Activated CD8-positive, alpha-beta memory T cell treated with anti-CD3 and anti-CD28 coated beads, Interleukin-2, amount 50 U/mL, for 48 hours (primary cell): ENCODE measurements at places on chromosomes 2 and 18.

- no peak for DNase-seq
Observed at GRCh38 chr18:74613381-74613780, 15.7 kb downstream of the ZNF407 start.

- no peak for DNase-seq
Observed at GRCh38 chr2:78120275-78120674, 598.1 kb upstream of the LRRTM4 start.

DNA sequence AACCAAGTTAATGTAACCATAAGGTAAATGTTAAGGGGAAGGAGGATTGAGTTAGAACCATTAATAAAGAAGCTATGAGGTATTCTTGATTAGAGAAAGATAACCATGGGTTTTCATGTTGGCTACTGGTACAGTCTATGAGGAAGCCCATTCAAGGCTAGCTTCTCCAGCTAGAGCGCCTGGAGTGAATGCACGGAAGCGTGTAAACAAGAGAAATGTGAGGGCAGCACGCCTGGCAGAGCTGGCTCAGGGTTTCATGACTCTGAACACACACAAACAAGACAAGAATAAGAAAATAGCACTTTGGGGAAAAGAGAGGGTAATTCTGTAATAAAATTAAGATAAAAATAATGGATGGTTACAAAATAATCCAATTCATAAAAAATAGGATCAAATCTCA, 255.3 kb downstream of the PDE11A start:
- DNase-seq, result no peak

GRCh38 chr2:80300954-80301353, 3.6 kb downstream of the LRRTM1 start:
- no peak for DNase-seq

DNA sequence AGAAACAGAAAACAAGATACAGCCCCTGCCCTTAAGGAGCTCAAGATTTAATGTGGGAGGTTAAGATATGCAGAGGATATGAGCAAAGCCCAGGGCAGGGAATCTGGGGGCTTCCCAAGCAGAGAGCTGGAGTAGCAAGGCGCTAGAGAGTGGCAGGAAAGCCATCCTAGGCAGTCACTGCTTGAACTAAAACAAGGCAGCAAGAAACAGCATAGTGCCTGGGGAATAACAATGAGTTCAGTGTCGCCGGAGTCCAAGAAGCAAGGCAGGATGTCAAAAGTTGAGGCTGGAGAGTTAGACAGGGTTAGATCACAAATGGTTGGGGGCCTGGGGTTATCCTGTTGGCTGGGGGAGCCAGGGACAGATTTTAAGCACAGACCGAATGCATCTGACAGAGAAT, 24.6 kb downstream of the CDH2 start:
- DNase-seq, result no peak

DNA sequence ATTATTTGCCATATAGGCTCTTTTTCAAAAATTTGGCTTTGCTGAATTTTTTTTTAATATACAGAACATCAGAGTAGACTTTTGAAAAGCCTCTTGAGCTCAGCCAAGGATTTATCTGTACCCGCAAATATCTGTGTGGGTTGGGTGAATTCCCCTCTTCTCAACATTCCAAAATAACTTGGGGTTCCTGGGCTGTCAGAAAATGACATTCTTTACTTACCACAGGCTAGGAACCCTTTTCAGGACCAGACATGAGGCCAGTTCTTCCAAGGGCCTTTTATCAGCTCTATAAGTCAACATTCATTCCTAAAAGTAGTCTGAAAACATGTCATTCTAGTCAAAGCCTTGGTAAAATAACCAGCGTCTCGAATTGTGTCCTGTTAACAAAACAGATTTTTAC, 28.8 kb upstream of the FEZ2 start:
- no peak for DNase-seq

GRCh38 chr18:44323125-44323524, 357.6 kb upstream of the SETBP1 start:
- DNase-seq, result no peak

- no peak for DNase-seq
Observed at GRCh38 chr2:152814475-152815030, 96.1 kb downstream of the ARL6IP6 start.

- no peak for DNase-seq
Observed at GRCh38 chr2:236971131-236971821, 114.4 kb upstream of the COPS8 start.

- DNase-seq, result no peak
Observed at GRCh38 chr18:49632588-49632987, 70.7 kb downstream of the LIPG start.

DNA sequence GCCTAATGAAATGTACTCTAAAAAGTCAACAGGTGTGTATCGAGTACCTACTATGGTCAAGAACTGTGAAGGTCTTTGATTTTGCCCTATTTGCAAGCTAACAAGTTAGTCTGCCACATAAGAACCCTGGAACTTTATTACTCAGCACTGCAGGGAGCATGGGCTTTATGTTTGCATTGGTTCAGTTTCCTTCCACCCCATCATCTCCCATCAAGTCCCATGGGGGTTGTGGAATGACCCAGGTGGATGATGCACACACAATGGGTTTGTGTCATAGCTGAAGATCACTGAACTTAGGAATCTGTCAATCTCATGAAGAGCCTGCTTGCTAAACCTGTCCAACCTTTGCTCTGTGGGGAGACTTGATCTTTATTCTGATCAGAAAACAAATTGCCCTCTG, 265.5 kb downstream of the RPRM start:
- no peak for DNase-seq

GRCh38 chr2:168700615-168701245, 101.7 kb upstream of the NOSTRIN start:
- DNase-seq, result no peak

DNA sequence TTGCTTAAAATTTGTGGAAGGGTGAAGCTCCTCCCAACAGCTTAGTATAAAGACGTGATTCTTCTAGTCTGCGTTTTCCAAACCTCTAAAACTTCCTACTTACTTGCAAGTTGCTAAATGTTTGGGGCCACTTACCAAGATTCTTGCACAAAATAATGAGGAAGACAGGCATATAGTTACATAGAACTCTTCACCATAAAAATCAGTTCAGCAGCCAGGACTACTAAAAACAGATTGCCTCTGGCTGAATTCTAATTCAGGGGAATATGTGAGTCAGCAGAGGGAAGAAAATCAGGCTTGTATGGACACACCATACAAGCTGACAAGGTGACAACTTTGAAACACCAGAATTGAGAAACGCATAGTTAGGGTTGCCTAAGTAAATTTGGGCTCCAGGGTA, 2.8 kb upstream of the PEX13 start:
- DNase-seq, result no peak

DNA sequence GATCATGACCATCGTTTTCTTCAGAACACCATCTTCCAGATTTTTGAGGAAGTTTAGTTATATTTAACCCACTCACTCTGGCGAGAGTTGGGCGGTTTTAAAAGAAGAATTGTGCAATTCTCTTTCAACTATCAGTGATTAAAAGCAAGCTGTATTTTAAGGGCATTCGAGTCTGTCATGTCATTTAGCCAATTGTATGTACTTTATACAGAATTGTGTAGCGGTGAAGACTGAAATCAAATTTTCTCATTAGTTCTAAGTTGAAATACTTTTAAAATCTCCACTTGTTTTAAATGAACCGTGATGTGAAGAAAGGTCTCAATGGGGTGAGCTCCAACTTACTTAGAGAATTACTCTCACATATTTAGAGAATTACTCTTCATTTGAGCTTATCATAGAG, 214.6 kb upstream of the DTNA start:
- DNase-seq, result no peak

- DNase-seq, result no peak
Observed at GRCh38 chr2:200297989-200298388, 8.5 kb upstream of the SPATS2L start.

- peak; percentile 63 for DNase-seq
Observed at GRCh38 chr2:27322301-27322765, 564 bp downstream of the MPV17 start.

GRCh38 chr2:45406621-45407020, 204.4 kb downstream of the SRBD1 start:
- no peak for DNase-seq

DNA sequence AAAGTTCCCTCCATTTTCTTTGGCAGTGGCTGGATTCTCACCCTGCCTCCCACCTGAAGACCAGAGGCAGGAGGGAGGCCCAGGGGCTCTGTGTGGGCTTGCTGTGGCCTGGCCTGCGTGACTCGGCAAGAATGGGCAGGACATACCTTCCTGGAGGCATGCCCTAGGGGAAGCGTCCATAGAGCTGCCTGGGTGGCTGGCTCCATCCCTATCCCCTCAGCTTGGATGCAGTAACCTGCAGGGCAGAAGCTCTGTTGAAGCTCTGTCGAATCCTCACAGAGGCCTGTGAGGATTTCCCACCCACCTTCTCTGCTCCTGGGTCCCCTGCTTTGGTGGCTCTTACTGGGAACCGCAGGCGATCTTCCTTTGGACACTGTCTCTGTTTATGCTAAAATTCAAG, 1.3 kb upstream of the PRSS56 start:
- no peak for DNase-seq

- DNase-seq, result no peak
Observed at GRCh38 chr18:30302181-30302580, 740.4 kb downstream of the DSC3 start.

DNA sequence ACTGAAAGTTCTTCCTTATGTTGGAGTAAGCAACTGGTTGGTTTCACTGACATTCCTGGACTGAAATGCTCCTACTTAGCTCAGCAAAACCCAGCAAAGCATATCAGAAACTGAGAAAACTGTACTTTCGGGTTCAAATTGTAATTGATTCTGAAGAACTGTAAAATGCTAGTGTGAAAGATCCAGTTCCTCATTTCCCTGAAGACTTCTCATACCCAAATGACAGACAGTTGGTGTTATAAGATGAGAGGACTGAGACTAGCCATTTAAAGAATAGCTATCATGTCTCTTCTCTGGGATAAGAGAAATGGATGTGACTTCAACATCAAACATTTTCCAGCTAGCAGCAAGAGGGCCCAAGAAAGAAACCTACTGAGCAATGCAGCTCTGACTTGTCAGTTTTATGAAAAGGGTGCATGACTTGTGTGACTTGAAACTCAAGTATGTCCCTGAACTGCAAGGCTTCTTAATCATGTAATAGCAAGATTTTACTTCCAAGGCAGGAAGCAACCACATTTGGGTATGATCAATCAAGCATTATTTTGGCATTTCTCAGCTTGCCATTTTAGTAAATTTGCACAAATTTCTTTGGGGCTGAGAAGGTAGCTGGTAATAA, 420.3 kb upstream of the MMADHC start:
- no peak for DNase-seq

- no peak for DNase-seq
Observed at GRCh38 chr18:26335156-26335555, 108.9 kb downstream of the TAF4B start.

DNA sequence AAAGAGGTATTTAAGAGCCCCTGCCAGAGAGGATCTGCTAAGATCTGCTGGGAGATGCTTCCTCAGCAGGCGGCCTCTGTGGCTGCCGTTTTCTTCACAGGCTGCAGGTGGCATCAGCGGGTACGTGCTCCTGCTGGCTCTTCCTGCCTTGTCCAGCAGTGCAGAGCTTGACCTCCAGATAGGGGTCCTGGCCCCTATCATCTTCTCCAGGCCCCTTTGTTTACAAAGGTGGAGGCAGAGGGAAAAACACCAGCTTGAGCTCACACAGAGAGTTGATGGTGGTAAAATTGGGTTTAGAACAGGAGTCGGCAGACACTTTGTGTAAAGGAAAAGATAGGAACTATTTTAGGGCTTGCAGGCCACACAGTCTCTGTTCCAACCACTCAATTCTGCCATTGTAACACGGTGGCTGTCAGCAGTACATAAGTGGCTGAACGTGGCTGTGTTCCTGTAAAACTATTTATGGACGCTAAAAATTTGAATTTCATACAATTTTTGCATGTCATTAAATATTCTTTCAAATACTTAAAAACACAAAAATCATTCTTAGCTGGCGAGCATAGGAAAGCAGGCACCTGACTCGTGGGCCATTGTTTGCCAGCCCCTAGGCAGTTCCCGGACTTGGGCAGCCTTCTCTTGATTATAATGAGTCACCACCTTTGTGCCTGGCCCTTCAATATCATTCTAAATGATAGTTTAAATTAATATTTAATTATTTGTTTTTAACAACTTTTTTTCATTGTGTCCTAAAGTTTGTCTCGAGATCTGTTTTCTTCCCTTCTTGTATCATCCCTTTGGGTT, 98.2 kb upstream of the B3GNT7 start:
- peak; percentile 64 for DNase-seq

DNA sequence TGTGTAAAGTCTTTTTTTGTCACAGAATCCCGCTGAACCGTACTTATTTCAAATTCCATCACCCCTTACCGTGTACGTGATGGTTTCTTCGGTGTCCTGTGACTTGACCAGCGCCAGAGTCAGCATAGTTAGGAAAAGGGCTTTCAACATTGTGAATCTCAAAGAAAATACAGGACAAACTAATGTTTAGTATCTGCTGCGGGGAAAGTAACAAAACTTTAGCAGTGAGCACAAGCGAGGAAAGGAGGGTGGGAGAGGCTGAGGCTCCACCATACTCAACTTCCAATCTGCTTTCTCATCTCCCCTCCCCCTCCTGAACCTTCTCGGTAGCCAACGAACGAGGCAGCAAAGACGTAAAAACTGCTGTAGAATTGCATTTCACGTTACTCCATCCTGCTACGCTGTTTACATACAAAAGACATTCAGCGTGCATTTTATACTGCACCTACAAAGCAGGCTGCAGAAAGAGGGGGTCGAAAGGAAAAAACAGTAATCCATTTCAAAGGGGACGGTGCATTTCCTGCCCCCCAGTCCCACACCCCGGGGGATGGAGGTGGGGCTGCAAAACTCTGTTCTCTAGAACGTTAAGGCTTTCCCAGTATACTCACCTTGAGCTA, 1.2 kb downstream of the EFEMP1 start:
- DNase-seq, result no peak

GRCh38 chr2:238697193-238698071, 150.5 kb upstream of the TWIST2 start:
- no peak for DNase-seq

DNA sequence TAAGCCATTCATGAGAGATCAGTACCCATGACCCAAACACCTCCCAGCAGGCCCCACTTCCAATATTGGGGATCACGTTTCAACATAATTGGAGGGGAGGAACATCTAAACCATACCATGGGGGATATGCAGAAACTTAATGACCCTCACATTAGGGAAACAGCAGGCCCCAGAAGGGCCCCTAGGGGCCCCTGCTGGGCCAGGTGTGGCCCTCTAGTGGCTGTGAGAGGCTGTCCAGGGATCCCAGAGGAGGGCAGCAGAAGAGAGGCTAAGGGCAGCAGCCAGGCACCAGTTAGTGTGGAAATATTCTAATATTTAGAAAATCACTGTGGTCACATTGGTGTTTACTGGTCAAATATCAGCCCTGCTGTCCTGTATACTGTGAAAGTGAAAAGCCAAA, 49.3 kb upstream of the ANKRD44 start:
- no peak for DNase-seq

GRCh38 chr2:26432859-26433258, 31.1 kb downstream of the DRC1 start:
- no peak for DNase-seq

- DNase-seq, result no peak
Observed at GRCh38 chr2:241356871-241357260, 781 bp downstream of the FARP2 start.
